ENCODE measurements at places on chromosomes 2 and 18.

DNA sequence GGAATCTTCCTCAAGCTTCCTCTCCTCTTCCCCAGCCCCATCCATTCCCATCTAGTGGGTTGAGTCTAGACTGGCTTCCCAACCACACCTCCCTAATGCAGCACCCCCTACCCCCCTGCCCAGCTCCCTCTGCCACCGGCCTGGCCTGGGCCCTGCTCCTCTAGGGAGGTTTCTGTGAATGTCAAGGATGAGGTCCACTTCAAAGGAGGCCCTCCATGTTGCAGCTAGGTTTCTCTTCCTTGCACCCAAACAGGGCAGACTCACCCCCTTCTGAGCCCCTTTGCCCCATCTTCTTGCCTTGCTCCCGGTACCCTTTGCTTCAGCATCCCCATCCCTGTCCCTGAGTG is 18.3 kb downstream of the EMX1 start:
- no peak for DNase-seq

- DNase-seq, result no peak
Measured at GRCh38 chr2:216086207-216086893, 4.6 kb downstream of the TMEM169 start.

DNA sequence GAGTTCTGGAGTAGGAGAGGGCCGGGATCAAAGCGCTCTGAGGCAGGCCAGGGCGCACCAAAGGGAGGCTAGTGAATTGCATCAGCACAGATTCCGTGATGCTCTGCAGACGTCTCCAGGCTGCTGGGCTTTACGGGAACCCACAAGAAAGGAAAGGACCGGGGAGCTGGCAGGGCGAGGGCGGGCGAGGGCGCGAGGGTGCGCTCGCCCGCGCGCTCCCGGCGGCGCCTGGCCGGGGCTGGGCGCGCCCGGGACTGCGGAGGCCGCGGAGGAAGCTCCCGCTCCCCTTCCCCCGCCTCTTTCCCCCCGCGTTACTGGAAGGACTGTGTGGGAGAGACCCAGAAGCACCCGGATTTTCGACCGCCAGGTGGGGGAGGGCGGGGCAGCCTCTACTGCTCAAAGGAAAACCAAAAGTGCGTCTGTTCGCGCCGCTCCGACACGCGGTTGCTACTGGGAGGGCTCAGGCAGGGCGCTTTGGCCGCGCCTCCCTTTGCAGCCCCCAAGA is 2.4 kb upstream of the FOSL2 start:
- peak; percentile 94 for DNase-seq

GRCh38 chr2:240968731-240969624 is 29.4 kb upstream of the SNED1 start:
- DNase-seq, result no peak

GRCh38 chr2:143125717-143126116 is 3.5 kb upstream of the ARHGAP15 start:
- no peak for DNase-seq

- no peak for DNase-seq
Measured at GRCh38 chr2:232588031-232588430, 37.5 kb downstream of the EIF4E2 start.

DNA sequence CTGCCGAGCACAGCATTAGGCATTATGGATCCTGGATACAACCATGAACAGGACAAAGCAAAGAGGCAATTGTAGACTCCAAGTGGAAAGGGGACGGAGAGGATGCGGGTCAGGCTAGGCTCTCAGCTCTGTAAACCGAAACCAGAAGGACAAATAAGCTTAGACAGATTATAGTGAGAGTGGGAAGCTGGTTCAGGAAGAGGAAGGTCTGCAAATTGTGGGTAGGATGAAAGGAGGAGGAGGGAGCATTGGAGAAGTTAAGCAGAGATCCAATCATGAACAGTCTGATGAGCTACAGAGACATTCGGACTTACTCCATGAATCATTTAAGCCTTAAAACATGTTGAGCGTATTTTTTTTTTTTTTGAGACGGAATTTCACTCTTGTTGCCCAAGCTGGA is 3.0 kb downstream of the MSH6 start:
- DNase-seq, result no peak

DNA sequence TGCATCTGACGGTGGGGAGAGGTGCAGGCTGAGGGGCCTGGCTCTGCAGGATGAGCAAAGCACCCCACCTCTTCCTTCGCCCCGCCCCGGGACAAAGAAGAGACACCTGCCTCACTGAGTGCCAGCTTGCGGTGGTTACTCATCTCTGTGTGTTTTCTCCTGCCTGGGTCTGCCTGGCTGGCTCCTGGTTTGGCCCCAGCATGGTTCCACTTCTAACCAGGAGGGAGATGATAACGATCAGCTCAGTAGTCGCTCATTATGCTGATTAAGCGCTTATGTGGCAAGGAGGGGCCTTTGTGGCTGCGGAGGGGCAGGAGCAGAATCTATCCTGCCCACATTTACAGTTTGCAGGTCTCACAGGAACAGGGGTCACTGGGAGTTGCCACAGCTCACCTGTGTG is 68.7 kb upstream of the EDAR start:
- no peak for DNase-seq
